ENCODE measurements at places on chromosomes 4 and X. TPM values are rescaled to one million over a fixed set of nuclear protein-coding genes. Genes with fewer than 3 reads are reported as not detected.

The MTCP1 gene
- total RNA-seq: 9.3 TPM

The C4orf51 gene
- not detected for total RNA-seq

DNA sequence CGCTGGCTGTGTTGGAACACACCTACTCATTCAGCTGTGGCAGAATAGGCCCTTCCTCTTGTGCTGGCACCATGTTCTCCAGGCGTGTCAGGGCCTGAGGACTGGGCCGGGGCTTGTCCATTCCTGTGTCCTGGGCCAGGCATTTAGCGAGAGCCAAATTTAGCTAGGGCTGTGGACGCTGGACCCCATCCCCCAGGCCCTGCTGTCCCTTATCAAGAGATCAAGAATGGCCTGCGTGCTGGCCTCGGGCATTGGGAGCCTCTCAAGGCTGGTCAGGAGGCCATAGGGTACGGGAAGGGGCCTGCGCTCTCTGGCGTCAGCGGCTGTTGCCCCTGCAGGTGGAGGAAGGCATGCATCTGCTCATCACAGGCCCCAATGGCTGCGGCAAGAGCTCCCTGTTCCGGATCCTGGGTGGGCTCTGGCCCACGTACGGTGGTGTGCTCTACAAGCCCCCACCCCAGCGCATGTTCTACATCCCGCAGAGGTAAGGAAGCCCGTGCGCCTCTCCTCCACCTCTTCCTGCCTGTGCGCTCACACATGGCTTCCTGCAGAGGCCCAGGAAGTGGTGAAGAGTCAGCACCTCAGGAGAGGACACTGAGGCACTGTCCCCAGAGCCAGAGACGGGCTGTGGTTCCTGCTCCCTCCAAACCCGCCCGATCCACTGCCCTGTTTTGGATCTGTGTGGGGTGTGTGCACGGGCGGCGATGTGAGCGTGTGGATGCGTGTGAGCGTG is 15.3 kb downstream of the ABCD1 start:
- H3K27me3 ChIP-seq: peaks cover 3% of the 10 kb centered on the region
- no peaks in the 10 kb centered on the region for H3K36me3 ChIP-seq
- peak overlapping the region; percentile 74 for H3K27ac ChIP-seq

The GPC4 gene
- total RNA-seq: not detected

- H3K27me3 ChIP-seq: peaks cover 4% of the 10 kb centered on the region
- no peaks in the 10 kb centered on the region for H3K36me3 ChIP-seq
- no peak overlapping the region for H3K27ac ChIP-seq
Measured at GRCh38 chrX:30504309-30504708, 73.3 kb downstream of the TASL start.

The RGN gene
- total RNA-seq: not detected

DNA sequence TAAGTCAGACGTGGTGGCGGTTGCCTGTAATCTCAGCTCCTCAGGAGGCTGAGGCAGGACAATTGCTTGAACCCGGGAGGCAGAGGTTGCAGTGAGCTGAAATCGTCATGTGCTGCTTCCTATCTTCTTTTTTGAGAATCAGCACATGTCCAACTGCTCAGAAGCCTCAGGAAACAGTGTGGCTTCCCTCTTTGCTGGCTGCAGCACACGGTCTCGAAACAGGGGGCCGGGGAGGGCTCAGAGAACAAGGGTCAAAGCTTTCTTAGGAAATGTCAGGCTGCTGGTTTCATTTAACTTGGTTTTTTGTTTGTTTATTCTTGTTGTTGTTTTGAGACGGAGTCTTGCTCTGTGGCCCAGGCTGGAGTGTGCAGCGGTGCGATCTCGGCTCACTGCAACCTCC is 31.3 kb downstream of the CRLF2 start:
- DNase-seq: no peak
- H3K36me3 ChIP-seq: no peaks in the 10 kb centered on the region
- no peaks in the 10 kb centered on the region for H3K27me3 ChIP-seq
- H3K4me1 ChIP-seq: peaks cover 3% of the 10 kb centered on the region
- H3K4me3 ChIP-seq: no peak overlapping the region

The EDNRA gene
- total RNA-seq: not detected

GRCh38 chrX:70049925-70050324 is at the start of gene AWAT2:
Gene AWAT2 (minus strand): TSS chrX:70049938. CDS start chrX:70049932, 6 bp downstream.
- H3K27ac ChIP-seq: no peak within 1 kb of the TSS
- H3K4me1 ChIP-seq: no peaks in the 10 kb centered on the region
- H3K27me3 ChIP-seq: no peaks in the 10 kb centered on the region
- no peak for DNase-seq
- no peak within 1 kb of the TSS for H3K4me3 ChIP-seq

DNA sequence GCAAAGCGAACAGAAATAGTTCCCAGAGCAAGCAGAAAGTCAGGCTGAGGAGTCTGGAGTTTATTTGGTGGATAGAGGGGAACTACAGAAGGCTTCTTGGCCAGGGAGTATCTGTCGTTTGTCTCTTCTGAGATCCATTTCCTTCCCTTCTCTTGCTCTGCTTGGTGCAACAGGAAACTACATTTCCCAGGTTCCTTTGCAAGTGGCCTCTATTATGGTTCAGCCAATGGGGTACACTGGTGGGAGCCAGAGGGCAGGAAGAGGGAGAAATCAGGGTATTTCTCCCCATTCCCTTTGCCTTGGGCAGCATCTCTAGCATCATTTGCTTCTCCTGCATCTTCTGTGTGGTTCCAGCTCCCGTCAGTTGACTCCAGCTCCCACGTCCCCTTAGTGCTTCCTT is 142.1 kb downstream of the BCOR start:
- peaks cover 6% of the 10 kb centered on the region for H3K4me1 ChIP-seq
- no peak for DNase-seq

GRCh38 chr4:47718696-47719095 is 119.2 kb downstream of the CORIN start:
- no peaks in the 10 kb centered on the region for H3K36me3 ChIP-seq
- no peak for DNase-seq
- no peaks in the 10 kb centered on the region for H3K4me1 ChIP-seq
- no peak overlapping the region for H3K4me3 ChIP-seq
- H3K27me3 ChIP-seq: peaks cover 30% of the 10 kb centered on the region

The ENPEP gene
- not detected for total RNA-seq

The SRPX gene
- total RNA-seq: not detected

The MAGEB17 gene
- total RNA-seq: not detected

GRCh38 chr4:3261411-3262207 is 12.7 kb downstream of the MSANTD1 start:
- no peaks in the 10 kb centered on the region for H3K4me1 ChIP-seq
- no peaks in the 10 kb centered on the region for H3K36me3 ChIP-seq
- H3K27ac ChIP-seq: no peak overlapping the region
- H3K4me3 ChIP-seq: no peak overlapping the region

GRCh38 chr4:8312976-8313375 is 43.4 kb downstream of the HTRA3 start:
- no peaks in the 10 kb centered on the region for H3K27me3 ChIP-seq
- no peak overlapping the region for H3K27ac ChIP-seq
- no peaks in the 10 kb centered on the region for H3K36me3 ChIP-seq
- DNase-seq: no peak

- no peak overlapping the region for H3K4me3 ChIP-seq
- no peak for DNase-seq
- peaks cover 16% of the 10 kb centered on the region for H3K4me1 ChIP-seq
- H3K27ac ChIP-seq: no peak overlapping the region
- peaks cover 2% of the 10 kb centered on the region for H3K27me3 ChIP-seq
- H3K36me3 ChIP-seq: no peaks in the 10 kb centered on the region
Measured at GRCh38 chr4:121308328-121308663, 72.5 kb downstream of the QRFPR start.

GRCh38 chr4:176565049-176565448 is 227.7 kb downstream of the VEGFC start:
- no peak overlapping the region for H3K27ac ChIP-seq
- no peak overlapping the region for H3K4me3 ChIP-seq
- no peaks in the 10 kb centered on the region for H3K36me3 ChIP-seq
- H3K4me1 ChIP-seq: no peaks in the 10 kb centered on the region
- DNase-seq: no peak

DNA sequence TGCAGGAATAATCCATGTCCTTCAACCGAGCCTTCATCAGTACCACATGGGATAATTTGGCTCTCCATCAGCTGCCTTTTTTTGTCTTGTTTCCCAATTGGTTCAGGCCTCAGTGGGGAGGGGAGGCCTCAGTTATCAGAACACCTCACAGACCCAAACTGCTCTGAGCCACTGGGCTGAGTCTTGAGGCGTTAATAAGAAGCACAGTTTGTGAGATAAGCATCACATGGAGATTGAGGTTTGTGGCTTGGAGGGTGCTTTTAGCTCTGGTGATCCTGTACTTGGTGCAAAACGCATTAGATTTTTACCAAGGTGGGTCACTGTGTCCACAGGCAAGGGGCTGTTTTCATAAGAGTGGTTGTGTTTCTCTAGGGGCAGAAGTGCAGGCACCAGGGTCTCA is 82.8 kb upstream of the HPF1 start:
- no peak overlapping the region for H3K27ac ChIP-seq
- H3K27me3 ChIP-seq: no peaks in the 10 kb centered on the region
- DNase-seq: no peak
- H3K4me3 ChIP-seq: no peak overlapping the region
- H3K4me1 ChIP-seq: no peaks in the 10 kb centered on the region
- H3K36me3 ChIP-seq: no peaks in the 10 kb centered on the region

The SYP gene
- total RNA-seq: 8.5 TPM

The MAML3 gene
- total RNA-seq: 1.6 TPM

DNA sequence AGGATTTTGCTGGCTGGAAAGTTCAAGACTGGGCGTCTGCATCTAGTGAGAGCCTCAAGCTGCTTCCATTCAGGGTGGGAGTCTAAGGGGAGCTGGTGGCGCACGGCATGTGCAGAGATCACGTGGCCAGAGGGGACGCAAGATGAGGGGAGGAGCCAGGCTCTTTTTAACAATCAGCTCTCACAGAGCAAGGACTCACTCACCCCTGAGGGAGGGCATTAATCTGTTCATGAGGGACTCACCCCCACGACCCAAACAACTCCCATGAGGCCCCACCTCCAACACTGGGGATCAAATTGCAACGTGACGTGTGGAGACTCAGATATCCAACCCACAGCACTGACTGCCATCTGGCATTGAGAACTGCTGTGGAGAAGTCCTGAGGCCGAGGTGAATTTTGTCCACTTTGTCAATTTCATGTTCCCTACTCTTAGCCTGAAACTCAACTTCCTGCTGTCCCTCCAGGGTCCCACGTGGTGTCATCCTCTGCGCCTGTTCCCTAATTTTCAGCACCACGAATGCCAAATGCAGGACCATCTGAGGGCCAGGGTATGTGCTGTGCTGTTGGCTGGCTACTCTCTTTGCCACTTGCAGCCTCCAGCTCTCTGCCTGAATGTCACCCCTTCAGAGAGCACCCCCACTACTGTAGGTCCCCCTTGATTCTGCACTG is 5.6 kb downstream of the ZFP92 start:
- DNase-seq: no peak
- H3K27me3 ChIP-seq: no peaks in the 10 kb centered on the region
- peaks cover 6% of the 10 kb centered on the region for H3K4me1 ChIP-seq
- H3K36me3 ChIP-seq: no peaks in the 10 kb centered on the region
- no peak overlapping the region for H3K4me3 ChIP-seq

- no peak overlapping the region for H3K4me3 ChIP-seq
- H3K36me3 ChIP-seq: no peaks in the 10 kb centered on the region
- no peaks in the 10 kb centered on the region for H3K27me3 ChIP-seq
- H3K27ac ChIP-seq: no peak overlapping the region
- H3K4me1 ChIP-seq: no peaks in the 10 kb centered on the region
- no peak for DNase-seq
Measured at GRCh38 chr4:94669672-94670664, 87.8 kb upstream of the BMPR1B start.

The HPSE gene
- total RNA-seq: 11.4 TPM

GRCh38 chr4:145132511-145133098 is 34.5 kb downstream of the ABCE1 start:
- H3K4me3 ChIP-seq: no peak overlapping the region
- H3K27me3 ChIP-seq: no peaks in the 10 kb centered on the region
- H3K4me1 ChIP-seq: peaks cover 45% of the 10 kb centered on the region
- peak overlapping the region; percentile 68 for H3K27ac ChIP-seq

DNA sequence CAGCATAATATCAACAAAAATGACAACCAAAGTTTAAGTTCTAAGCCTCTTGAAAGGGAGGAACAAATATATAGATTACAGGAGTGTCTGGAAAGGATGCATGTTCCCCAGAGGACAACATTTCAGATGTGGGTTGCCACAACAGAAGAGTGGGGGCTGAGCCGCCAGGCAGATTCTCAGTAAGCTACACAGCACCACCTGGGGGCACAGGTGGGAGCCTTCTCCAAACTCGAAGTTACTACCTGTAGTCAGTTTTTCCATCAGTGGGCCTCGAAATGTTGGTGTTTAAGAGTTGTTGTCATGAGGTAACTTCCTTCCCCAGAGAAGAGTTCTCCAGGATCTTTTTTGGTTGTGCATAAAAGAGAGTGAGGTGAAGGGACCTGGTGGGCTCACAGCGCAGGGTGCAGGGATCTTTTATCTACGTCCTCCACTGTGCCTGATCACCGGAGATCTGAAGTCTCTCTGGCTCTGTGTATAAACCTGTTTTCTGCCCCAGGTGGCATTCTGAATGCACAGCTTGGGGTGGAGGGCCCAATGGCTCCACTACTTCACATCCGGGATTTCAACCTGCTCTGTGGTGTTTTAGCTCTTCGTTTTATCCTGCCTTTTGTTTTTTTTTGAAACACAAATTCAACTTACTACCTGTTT is 58.4 kb upstream of the STS start:
- peak overlapping the region; percentile 39 for H3K27ac ChIP-seq
- peaks cover 46% of the 10 kb centered on the region for H3K4me1 ChIP-seq
- H3K4me3 ChIP-seq: no peak overlapping the region
- peaks cover 7% of the 10 kb centered on the region for H3K36me3 ChIP-seq

The MGAT4D gene
- total RNA-seq: not detected

The SSX2B gene
- total RNA-seq: not detected

DNA sequence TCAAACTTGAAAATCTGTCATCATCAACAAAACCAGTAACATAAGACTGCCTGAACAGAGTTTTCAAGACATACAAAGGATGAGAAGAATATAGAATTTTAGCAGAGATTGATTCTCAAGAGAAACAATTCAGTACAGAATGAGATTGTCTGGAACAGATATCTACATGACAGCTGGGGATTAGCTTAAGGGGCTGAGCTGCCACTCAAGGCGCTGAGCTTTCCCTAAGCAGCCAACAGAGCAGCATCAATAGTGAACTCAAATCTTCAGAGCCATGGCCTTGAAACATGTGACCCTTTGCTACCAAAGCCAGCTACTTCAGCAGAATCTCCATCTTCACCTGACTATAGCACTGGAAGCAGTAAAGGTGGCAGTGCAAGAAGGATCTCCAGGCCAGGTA is 24.3 kb upstream of the PCDH10 start:
- DNase-seq: no peak
- no peaks in the 10 kb centered on the region for H3K36me3 ChIP-seq
- no peak overlapping the region for H3K27ac ChIP-seq
- no peaks in the 10 kb centered on the region for H3K27me3 ChIP-seq
- H3K4me1 ChIP-seq: no peaks in the 10 kb centered on the region

The MAGEB16 gene
- total RNA-seq: not detected

- H3K27ac ChIP-seq: no peak overlapping the region
- H3K27me3 ChIP-seq: no peaks in the 10 kb centered on the region
- H3K4me3 ChIP-seq: no peak overlapping the region
- H3K36me3 ChIP-seq: no peaks in the 10 kb centered on the region
- no peak for DNase-seq
- no peaks in the 10 kb centered on the region for H3K4me1 ChIP-seq
Measured at GRCh38 chr4:11070813-11071212, 357.9 kb downstream of the HS3ST1 start.

The PABPC1L2A gene
- not detected for total RNA-seq

The AMTN gene
- total RNA-seq: not detected

The CT55 gene
- not detected for total RNA-seq

Measured in activated CD4-positive, alpha-beta T cell treated with anti-CD3 and anti-CD28 coated beads for 36 hours (primary cell).